ENCODE measurements at places on chromosomes 5 and 9. TPM values are rescaled to one million over a fixed set of nuclear protein-coding genes. Genes with fewer than 3 reads are reported as not detected.

- no peak overlapping the region for H3K4me3 ChIP-seq
- peaks cover 42% of the 10 kb centered on the region for H3K36me3 ChIP-seq
- no peak for DNase-seq
- no peak overlapping the region for H3K27ac ChIP-seq
- no peaks in the 10 kb centered on the region for H3K27me3 ChIP-seq
- no peaks in the 10 kb centered on the region for H3K4me1 ChIP-seq
Observed at GRCh38 chr5:131436081-131436480, 172.2 kb downstream of the CDC42SE2 start.

GRCh38 chr5:75670577-75670976, 46.7 kb downstream of the POC5 start:
- no peaks in the 10 kb centered on the region for H3K27me3 ChIP-seq
- H3K4me1 ChIP-seq = peaks cover 30% of the 10 kb centered on the region
- peaks cover 5% of the 10 kb centered on the region for H3K36me3 ChIP-seq
- no peak overlapping the region for H3K4me3 ChIP-seq

The TLE4 gene
- total RNA-seq = 11.2 TPM

- peak; percentile 28 for DNase-seq
- peaks cover 39% of the 10 kb centered on the region for H3K27me3 ChIP-seq
- H3K27ac ChIP-seq = no peak overlapping the region
- H3K36me3 ChIP-seq = no peaks in the 10 kb centered on the region
- no peak overlapping the region for H3K4me3 ChIP-seq
Observed at GRCh38 chr5:50958852-50959457, 292.5 kb downstream of the PARP8 start.

GRCh38 chr5:147796556-147797308, 14.2 kb upstream of the JAKMIP2 start:
- DNase-seq = no peak
- H3K4me1 ChIP-seq = no peaks in the 10 kb centered on the region
- H3K27ac ChIP-seq = no peak overlapping the region
- H3K27me3 ChIP-seq = no peaks in the 10 kb centered on the region
- no peaks in the 10 kb centered on the region for H3K36me3 ChIP-seq

DNA sequence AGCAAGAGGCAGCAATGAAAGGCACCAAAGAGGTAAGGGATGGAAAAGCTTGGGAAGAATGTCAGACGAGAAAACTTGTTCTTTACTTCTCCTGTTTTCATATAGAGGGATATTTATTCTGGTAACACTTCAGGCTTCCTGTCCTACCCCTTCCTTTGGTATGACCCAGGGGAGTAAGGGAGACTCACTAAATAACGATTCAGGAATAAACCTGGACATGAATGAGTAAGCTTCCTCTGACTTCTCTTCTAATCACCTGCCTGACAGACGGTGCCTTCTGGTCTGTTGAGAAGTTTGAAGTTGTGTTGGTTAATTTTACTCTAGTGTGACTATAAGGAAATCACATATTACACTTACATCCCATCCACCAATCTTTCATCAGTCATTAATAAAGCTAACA, 461.2 kb downstream of the CDH12 start:
- H3K36me3 ChIP-seq = no peaks in the 10 kb centered on the region
- no peak for DNase-seq
- no peaks in the 10 kb centered on the region for H3K4me1 ChIP-seq

DNA sequence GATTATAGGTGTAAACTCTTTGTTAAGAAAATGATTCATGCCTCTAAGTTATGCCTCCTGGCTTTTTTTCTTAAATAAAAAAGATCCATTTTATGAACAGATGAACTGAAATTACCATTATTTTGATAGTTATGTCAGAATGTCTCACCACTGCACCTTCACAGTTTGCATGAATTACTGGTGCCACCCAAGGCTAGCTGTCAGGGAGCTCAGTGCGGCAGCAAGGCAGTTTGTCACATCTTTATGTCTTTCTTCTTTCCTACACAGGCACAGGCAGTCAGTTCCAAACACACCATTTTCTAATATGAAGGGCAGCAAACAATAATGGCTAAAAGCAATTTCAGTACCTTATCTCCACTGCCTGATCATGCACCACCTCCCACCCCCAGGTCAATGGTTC, 147.7 kb downstream of the SREK1 start:
- H3K27me3 ChIP-seq = peaks cover 4% of the 10 kb centered on the region
- no peaks in the 10 kb centered on the region for H3K4me1 ChIP-seq
- no peaks in the 10 kb centered on the region for H3K36me3 ChIP-seq
- no peak overlapping the region for H3K27ac ChIP-seq

DNA sequence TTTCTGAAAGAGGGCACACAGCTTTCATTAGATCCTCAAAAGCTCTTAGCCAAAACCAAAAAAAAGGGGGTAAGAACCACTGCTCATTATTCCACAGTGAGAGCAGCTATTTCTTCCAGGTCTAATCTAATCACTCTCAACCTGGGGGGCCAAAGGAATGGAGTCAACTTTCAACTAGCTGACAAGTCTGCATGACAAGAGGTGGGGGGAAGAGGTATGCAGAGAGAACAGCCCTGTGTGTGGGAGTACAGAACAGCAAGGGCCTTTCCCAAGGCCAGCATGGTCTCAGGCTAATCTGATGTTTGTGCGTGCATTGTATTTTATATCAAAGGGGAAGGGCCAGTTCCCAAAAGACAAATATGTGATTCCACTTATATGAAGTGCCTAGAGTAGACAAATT, 36.9 kb upstream of the PIP5K1B start:
- H3K4me1 ChIP-seq = no peaks in the 10 kb centered on the region
- H3K27me3 ChIP-seq = no peaks in the 10 kb centered on the region
- H3K4me3 ChIP-seq = no peak overlapping the region
- no peak for DNase-seq
- H3K27ac ChIP-seq = no peak overlapping the region
- H3K36me3 ChIP-seq = no peaks in the 10 kb centered on the region

DNA sequence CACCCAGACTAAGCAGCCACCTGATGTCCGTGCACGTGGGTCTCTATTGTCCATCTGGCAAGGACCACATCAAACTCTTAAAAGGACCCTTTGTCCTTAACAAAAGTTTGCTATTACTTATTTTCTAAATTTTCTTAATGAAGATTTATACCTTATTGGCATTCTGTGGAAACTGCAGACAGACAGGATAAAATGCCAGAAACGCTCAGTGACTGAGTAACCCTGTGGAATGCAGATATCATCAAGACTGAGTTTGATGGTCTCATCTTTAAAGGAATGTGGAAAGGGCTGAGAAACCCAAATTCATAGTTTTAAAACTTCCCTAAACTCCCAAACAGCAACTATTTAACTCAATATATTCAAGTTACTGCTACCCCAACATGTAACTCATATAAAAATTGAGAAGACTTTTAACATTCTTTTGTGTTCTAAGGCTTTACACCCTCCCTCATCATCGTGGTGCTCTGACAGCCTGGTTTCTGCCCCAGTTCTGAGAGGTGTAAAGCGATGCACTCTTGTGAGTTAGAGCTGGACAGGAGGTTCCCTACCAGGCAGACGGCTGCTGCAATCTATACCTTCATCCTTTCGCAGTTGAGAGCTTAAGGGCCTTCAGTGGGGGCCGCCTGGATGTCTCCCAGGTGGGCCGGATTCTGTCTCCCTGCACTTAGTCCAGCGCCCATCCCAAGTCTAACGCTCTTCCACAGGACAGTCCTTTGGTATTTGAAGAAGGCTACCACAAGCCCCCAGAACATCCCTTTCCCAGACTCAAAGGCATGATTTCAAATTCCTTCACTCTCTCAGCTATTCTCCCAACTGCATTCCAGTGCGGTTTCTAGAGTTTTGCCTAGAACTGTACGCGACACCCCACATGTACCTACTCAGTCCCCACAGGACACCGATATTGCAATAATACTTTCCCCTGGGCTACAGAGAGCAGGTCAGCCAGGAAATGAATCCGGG, 68.9 kb downstream of the DAP start:
- DNase-seq = no peak
- peaks cover 8% of the 10 kb centered on the region for H3K36me3 ChIP-seq
- no peaks in the 10 kb centered on the region for H3K27me3 ChIP-seq
- H3K4me1 ChIP-seq = peaks cover 19% of the 10 kb centered on the region
- no peak overlapping the region for H3K27ac ChIP-seq
- H3K4me3 ChIP-seq = no peak overlapping the region

GRCh38 chr5:16615741-16616535, 859 bp downstream of the RETREG1 start:
- peak overlapping the region; percentile 81 for H3K27ac ChIP-seq
- no peaks in the 10 kb centered on the region for H3K27me3 ChIP-seq
- H3K4me3 ChIP-seq = peak overlapping the region; percentile 97
- peaks cover 42% of the 10 kb centered on the region for H3K4me1 ChIP-seq
- peaks cover 17% of the 10 kb centered on the region for H3K36me3 ChIP-seq
- DNase-seq = peak; percentile 30

The IFNB1 gene
- 0.44 TPM for total RNA-seq

The UNC5A gene
- total RNA-seq = not detected

The SNX18 gene
- total RNA-seq = 4.4 TPM

DNA sequence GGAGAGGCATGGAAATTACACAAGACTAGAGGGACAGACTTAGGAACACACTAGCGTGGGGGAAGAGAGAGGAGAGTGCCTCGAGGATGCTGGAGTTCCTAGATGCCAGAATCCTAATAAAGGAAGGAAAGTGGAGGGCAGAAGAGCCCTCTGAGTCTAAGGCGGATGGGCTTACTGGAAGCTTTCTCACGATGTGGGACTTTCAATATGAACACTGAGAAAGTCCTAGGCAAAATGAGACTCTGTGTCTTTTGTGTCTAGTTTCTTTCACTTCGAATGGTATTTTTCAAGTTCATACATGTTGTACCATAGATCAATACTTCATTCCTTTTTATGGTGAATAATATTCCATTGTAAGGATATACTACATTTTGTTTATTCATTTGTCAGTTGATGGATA, 239.4 kb downstream of the NSG2 start:
- no peaks in the 10 kb centered on the region for H3K4me1 ChIP-seq
- H3K27ac ChIP-seq = no peak overlapping the region
- no peaks in the 10 kb centered on the region for H3K36me3 ChIP-seq
- no peak overlapping the region for H3K4me3 ChIP-seq
- no peak for DNase-seq
- peaks cover 12% of the 10 kb centered on the region for H3K27me3 ChIP-seq

GRCh38 chr9:71819115-71819739, 50.9 kb upstream of the CEMIP2 start:
- no peak overlapping the region for H3K27ac ChIP-seq
- no peaks in the 10 kb centered on the region for H3K27me3 ChIP-seq
- H3K36me3 ChIP-seq = no peaks in the 10 kb centered on the region
- no peak overlapping the region for H3K4me3 ChIP-seq

The HTR1A gene
- not detected for total RNA-seq

The ZNF483 gene
- total RNA-seq = 2.3 TPM

DNA sequence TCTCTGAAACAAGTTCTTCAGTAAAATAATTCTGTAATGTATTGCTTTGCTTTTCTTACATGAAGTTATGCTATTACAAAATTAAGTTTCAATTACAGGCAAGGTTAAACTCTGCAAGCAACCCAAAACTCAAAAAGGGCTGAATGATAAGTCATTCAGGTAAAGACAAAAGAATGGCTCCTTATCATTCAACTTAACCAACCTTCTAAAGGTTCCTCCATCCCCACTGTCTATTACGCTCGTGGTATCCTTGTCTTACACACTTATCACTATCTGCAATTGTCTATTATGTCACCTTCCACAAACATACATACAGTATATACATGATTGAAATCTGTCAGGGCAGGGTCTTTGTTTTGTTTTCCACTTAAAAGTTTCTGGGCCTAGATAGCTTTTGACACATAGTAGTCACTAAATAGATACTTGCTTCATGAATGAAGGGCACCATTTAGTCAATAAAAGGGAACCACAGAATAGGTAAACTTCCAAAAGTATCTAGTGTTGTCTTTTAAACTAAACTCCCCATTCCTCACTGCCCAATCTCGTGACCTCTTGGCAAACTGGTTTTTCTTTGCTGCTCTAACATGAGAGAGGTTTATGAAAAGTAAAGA, 6.9 kb downstream of the RPL37 start:
- peaks cover 48% of the 10 kb centered on the region for H3K4me1 ChIP-seq
- no peak overlapping the region for H3K4me3 ChIP-seq
- DNase-seq = no peak
- no peak overlapping the region for H3K27ac ChIP-seq

DNA sequence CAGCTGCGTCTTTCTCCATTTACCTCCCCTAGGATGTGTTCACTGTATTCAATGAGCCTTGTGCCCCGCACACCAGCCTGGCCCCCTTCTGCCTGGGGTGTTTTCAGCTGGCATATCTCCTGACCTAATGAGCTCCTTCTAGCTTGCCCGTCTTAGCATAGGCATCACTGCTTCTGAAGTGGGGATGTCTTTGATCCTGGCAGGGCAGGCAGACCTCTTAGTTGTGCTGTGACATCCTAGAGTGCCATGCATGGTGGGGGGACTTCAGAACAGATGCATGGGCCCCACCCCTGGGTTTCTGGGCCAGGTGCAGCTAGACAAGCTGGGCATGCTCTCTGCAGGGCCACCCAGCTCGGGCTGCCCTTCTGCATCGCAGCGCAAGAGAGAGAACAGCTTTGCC, 172.7 kb downstream of the GADD45G start:
- no peaks in the 10 kb centered on the region for H3K27me3 ChIP-seq
- H3K4me1 ChIP-seq = peaks cover 6% of the 10 kb centered on the region
- DNase-seq = no peak
- no peaks in the 10 kb centered on the region for H3K36me3 ChIP-seq
- H3K27ac ChIP-seq = no peak overlapping the region

DNA sequence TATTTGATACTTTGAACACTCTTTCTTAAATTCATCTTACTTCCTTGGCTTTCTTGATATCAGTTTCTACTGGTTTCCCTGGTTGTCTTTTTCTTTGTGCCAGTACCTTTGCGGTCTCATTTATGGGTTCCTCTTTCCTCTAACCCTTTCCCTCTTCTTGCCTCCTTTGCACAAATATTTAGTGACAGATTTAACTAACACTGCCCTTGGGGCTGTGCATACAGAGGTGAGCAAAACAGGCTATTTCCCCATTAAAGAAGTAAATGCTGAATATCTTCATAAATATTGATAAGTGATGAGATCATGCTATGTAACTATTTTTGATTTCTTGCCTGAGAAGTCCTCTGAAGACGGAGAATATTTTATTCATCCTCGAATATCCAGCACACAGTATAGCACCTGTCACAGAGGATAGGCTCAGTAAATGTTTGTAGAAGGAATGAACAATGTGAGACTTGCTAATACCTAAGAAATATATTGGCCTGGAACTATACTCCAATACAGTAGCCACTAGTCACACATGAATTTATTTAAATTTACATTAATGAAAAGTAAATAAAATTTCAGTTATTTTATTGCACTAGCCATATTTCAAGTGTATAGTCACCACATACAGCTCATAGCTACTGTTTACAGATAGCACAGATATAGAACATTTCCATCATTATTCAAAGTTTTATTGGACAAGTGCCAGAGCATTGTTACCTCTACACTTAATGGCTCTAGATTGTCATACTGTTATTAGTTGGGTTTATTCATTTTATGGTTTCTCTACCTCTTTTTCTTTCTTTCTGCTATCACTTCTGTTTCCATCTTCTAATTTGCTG, 90.4 kb downstream of the RIC1 start:
- H3K36me3 ChIP-seq = peaks cover 48% of the 10 kb centered on the region
- H3K4me1 ChIP-seq = peaks cover 16% of the 10 kb centered on the region
- no peak overlapping the region for H3K4me3 ChIP-seq
- H3K27ac ChIP-seq = no peak overlapping the region

Measured in activated naive CD4-positive, alpha-beta T cell treated with anti-CD3 and anti-CD28 coated beads for 36 hours (primary cell).